Fibroblast of skin of scalp (primary cell): ENCODE measurements at places on chromosomes 2 and 18.
A peak's percentile ranks its signal among the peaks of the same experiment; 100 is the strongest.

DNA sequence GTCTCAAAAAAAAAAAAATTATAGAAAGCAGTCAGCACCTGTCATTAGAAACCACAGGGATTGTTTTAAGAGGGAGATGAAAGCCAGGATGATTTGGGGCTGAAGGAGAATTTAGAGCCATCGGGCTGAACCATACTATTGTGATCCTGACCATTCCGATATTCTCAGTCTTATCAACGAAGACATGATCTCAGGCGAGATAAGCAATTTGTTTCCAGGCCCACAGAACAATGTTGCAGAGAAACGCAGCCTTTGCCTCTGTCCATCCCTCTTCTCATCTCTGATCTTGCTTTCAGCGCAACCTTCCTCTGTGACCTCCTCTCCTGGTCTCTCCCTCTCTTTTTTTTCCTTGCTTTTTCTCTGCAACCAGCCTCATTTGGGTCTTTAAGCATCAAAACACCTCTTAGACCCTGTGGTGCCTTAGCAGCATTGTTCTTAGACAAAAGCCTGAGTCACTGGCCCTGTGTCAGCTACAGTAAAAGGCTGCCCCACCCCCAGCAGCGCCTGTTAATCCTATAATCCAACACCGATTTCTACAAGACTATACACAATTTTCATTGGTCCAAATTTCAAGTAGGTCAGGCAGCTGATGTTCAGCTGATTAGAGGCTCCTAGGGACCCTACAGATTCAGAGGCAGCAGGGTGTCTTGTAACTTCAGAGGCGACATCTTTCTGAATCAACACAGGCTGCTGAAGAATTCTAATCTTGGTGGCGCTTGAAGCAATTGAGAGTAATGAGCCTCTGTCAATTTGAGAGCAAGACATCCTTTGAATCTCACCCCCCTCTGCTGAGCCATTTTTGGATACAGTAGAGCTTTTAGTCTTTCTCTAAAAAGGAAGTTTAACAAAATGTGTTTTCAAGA lies 206.0 kb downstream of the NCK2 start:
- DNase-seq, result no peak

GRCh38 chr18:23530195-23530594 lies 26.9 kb downstream of the RMC1 start:
- no peak for DNase-seq

DNA sequence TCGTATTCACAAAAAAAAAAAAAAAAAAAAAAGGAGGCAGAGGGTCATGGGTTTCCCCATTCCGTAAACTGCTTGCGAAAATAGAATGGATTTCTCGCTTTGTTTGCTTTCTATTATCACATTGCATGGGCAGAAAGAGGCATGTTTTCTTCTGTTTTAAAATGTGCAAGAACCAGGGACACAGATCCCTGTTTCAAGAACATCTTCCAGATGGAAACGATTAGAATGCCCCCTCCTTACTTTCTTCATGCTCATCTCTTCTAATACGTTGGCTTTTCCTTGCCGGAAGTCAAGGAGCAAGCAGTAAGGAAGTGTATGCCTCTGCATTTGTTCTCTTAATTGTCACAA lies 51.0 kb upstream of the ZNF516 start:
- peak; percentile 20 for DNase-seq

- DNase-seq, result no peak
Measured at GRCh38 chr18:22293417-22293816, 124.0 kb downstream of the GATA6 start.

DNA sequence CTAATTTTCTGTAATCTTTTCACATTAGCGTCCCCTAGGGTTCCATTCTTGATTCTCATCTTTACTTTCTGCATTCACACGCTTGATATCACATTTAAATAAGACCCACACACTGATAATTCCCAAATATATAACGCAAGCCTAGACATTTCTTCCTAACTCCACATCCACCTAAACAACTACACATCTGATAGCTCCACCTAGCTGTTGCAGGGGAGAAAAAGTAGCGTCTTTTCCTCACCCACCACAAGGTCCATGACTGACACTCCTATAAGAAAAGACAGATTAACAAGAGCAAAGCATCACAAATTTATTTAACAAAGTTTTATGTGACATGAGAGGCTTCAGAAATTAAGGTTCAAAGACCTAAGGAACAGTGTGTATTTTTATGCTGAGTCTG lies 862.2 kb upstream of the DDX18 start:
- no peak for DNase-seq

- no peak for DNase-seq
Measured at GRCh38 chr2:181178823-181179412, 198.5 kb downstream of the UBE2E3 start.

DNA sequence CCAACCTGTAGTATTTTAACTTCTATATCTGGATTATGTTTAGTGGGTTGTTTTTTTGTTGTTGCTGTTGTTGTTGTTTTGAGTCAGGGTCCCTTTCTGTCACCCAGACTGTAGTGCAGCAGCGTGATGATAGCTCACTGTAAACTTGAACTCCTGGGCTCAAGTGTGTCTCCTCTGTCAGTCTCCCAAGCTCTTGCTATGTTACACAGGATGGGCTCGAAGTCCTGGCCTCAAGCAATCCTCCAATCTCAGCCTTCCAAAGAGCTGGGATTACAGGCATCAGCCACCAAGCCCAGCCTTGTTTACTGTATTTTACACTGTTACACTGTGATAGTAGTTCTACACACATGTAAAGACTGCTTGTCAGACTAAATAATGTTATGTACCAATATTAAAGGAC lies 9.7 kb upstream of the STRN start:
- no peak for DNase-seq

DNA sequence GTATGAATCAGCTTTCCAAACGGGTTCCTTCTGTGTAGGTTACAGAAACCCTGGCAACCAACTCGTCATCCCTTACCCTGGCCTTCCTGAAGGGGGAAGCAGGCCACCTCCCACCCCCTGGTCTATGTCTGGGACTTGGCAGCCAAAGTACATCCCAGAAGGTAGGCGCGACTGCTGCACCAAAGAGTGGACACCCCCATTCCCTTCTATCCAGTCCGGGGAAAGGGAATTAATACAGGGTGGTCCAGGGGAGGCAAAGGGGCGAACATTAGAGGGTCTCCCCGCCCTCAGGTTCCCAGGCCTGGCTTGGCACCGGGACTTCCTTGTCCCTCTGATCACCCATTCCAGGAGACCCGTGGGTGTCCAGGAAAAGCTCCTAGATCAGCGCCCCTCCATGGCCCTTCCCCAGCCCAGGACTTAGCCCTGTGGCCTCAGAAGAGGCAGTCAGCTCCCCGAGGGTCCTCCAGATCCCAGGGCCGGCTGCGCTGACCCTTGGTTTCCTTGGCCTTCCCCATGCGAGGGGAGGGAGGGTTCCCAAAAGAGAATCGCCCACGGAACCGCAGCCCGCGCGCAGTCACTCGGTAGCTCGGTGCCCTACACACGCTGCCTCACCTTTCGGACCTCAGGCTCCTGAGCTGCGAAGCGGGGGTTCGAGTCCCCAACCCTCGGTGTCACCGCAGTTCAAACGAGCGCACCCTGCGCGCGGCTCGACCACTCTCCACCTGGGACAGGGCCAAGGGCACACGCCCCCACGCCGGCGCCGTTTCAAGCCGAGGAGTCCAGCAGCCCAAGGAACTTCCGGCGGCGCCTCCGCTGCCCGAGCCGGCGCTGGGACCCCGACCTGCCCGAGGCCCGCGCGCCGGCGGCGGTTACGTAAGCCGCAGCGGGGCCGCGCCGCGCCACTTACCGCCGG lies at the start of gene PER2:
Gene PER2 (minus strand): TSS at position 874 of the 913 bp plus-strand sequence. CDS start 10,674 bp downstream, outside the sequence.
- peak; percentile 67 for DNase-seq

- peak; percentile 42 for DNase-seq
Measured at GRCh38 chr2:12678186-12678585, 38.5 kb upstream of the TRIB2 start.

GRCh38 chr18:75521816-75522215 lies 94.3 kb upstream of the SMIM21 start:
- DNase-seq, result no peak
